Anterior cingulate cortex (tissue), 58 donors: ENCODE measurements at places on chromosomes 1 and 21.

- DNase-seq: no peak
These were observed 19.2 kb downstream of the AGPAT3 start for GRCh38 chr21:43884012-43884860.

GRCh38 chr1:111204201-111204982, 3.9 kb upstream of the DENND2D start:
- no peak for DNase-seq

DNA sequence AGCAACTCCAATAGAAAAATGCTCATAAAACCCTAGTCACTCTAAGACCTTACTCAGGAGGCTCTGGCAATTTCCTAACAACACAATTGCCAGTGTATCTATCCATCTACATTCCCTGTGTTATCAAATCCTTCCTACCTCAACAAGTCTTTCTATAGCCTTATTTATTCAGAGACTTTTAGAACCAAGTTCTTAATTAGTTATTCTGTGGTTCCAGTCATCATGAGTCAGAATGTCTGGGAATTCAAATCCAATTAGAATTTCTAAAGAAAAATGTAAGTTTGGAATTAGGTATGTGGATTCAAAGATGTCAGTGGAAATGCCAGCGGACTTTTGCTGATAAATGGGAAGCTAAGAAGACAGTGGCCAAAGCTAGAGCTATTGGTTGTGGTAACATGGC, 302.6 kb upstream of the C1orf87 start:
- no peak for DNase-seq

DNA sequence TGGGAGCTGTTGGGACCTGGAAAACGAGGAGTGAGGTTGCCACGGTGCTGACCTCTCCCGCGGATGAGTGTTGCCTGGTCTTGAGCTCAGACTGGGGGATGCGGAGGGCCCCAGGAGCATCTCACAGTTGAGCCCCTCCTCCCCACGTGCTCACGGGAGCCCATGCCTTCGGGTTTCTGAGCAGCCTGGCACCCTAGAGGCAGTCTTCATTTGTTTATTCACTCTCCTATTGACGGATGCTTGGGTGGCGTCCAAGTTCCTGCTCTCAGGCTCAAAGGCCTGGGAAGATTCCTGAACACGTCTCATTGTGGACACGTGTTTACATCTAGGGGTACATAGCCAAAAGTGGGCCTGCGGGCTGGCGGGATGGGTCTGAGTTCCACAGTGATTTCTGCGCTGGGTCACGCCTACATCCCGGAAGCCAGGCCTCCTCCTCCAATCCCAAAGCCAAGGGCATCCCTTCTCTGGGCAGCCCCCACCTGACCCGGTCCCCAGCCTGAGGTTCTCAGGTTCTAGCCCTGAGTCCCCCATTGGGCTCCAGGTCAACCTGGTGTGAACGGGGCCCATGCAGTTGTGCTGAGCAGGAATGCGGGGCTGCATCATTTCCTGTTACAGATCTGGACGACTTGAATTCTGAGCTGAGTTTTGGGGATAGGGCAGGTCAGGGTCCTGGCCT, 14.7 kb downstream of the WNT3A start:
- no peak for DNase-seq

DNA sequence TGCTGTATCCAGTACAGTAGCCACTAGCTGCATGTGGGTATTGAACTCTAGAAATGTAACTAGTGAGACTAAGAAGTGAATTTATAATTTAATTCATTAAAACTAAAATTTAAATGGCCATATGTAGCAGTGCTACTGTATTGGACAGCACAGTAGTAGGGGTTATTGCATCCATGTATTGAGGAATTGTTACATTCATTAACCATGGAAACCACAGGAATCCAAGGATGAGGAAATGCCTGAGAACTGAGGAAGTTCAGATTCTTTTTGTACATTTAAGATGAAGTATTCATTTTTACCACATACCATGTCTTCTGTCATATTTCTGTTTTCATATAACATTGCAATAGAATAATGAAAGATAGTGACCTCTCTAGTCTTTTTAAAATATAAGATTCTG, 2.6 kb downstream of the MTF2 start:
- DNase-seq: no peak

DNA sequence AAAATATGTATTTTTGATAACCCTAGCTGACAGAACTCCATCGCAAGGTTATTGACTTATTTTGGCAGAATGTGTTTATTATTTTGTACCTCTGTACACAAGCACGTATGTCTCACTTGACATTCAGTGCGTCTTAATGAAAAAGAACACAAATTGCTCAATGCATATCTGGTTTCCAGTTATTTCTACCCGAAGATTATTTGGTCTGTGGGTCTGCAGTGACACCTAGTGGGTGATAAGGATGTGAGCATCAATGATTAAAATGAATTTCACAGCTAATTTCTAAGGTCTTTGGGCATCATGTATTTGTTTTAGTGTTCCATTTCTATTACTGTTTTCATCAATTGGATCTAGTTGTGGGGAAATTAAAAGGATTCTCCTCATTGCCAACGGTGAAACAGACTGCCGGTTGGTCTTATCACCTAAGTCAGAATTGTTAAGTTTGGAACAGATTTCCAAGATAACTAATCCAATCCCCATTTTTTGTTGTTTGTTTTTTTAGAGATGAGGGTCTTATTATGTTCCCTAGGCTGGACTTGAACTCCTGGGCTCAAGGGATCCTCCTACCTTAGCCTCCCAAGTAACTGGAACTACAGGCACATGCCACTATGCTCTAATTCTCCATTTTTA, 13.9 kb downstream of the DDX20 start:
- DNase-seq: no peak

GRCh38 chr1:241638099-241638682, 2.0 kb downstream of the CHML start:
- no peak for DNase-seq

- no peak for DNase-seq
These were observed 21.4 kb downstream of the GNB1 start for GRCh38 chr1:1869469-1869868.

GRCh38 chr1:236734141-236734765, 48.0 kb downstream of the ACTN2 start:
- no peak for DNase-seq

DNA sequence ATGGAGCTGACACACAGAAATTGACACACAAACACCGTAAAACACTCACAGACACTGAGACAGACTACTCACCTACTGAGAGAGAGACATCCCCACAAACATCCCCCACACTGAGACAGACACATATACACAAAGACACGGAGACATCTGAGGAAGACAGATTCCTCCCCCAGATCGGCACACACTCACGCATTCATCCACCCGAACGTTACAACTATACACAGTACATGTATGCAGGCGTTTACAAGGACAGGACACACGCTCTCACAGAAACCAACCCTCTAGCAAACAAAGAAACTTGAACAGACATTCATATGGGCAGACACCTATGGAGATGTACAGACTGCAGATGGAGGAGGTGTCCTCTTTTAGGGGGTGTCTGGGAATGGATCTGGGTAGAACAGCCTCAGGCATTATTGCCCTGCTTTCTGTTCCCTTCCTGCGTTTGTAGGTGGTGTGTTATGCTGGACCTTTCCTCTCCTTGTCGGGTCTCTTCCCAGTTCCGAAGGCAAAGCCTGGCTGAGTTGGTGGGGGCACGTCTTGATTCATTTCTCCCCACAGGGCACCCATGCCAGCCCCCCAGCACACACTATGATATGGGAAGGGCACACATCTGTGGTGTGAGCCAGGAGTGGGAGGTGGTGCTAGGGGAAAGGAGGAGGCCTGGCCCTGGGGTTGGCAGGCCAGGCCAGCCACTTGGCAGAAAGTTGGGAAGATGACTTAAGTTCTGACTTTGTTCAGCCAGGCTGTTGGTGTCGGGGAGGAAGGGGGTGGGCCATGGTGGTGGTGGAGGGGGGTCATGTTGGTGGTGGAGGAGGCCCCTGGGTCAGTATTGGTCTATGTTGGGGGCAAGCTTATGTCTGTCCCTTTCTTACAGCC, 1.5 kb downstream of the KIRREL1 start:
- DNase-seq: no peak

GRCh38 chr1:114735479-114735878, 18.9 kb upstream of the NRAS start:
- DNase-seq: no peak

- no peak for DNase-seq
These were observed 41.7 kb upstream of the PTCH2 start for GRCh38 chr1:44884746-44885145.

DNA sequence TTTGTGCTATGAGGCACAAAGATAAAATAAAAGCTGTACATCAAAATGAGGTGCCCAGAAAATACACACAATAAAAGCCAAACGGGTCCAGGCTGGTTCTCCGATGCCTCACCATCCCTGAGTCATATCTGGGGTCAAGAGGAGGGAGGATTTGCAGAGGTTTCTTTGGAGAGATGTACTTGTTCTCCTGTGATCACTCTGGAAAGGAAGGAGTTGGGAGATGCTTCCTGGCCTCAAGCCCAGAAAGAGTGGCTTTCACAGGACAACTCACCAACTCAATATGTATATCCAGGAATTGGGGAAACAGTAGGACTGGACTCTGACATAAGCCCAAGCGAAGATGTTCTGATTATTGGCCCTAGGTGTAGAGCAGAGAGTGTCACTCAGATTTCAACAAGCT, 51.9 kb downstream of the DIPK1A start:
- no peak for DNase-seq

DNA sequence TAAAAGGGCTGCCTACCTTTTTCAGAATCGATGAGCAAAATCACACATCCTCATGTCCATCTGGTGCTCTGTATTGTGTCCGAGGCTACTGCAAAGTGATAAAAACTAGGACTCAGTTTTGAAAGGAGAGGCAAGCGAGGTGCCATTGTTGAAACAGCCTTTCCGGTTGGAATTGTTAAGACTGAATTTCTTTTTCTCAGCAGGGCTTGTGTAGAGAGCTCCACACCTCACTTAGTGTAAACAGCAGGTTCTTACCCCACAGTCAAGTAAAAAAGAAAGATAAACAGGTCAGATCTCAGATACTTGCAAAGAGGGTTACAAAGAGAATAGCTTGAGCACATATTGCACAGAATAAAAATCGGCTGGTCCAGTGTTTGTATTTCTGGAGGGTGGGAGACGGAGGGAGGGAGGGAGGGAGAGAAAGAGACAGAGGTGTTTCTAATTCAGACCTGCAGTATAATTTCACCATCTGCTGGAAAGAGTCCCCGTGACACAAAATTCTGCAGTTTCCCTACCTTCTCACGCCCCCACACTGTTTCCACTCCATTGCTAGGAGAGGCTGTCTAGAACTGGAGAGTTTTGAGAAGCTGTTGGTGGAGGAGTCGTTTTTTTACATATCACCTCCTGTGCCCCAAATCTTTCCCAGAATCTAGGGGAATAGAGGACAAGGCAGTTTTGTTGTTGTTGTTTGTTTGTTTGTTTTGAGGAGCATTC, 82.5 kb downstream of the EDEM3 start:
- no peak for DNase-seq

DNA sequence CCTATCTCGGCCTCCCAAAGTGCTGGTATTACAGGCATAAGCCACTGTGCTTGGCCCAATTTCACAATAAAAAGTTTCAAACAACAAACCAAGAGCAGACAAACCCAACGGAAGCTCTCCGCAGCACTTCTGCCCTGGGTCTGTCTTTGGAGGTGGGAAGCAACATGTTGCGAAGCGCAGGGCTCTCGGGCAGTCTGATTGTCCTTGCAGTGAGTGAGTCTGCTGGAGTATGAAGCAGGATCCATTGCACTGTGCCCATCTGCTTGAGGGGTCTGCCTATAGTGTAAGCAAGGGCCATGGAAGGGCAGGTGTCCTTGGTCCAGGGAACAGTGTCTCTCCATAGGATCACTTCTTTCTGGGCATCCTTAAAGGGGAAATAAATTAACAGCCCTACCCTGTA, 14.6 kb upstream of the PARP1 start:
- DNase-seq: no peak

- DNase-seq: no peak
These were observed 4.7 kb upstream of the THEM5 start for GRCh38 chr1:151858030-151858746.

DNA sequence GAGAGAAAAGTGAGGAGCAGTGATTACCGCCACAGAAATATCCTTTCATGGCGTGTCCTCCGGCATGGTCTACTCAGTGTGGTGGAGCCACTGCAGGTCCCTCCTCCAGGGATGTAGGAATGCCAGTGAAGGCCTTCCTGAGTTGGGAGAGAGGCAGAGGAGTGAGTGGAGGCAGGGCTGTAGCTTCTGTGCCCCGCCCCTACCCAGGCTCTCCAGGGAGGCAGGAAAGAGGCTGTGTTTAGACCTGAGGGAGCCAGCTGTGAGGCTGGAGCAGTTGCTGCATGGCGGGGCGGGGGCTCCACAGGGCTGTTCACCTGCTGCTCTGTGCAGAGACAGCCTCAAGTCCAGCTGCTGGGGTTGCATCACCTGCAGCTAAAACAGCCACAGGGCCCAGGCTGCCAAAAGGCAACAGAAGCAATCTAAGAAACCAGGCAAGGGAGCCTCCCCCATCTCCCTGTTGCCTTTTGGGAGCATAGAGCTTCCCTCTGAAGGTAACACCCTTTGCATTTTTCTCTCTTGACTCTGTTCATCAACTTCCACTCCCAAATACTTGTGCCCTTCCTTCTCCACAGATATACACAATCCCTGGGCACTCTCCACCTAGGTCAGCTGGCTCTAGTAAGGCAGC, 801 bp upstream of the ANXA9 start:
- no peak for DNase-seq

DNA sequence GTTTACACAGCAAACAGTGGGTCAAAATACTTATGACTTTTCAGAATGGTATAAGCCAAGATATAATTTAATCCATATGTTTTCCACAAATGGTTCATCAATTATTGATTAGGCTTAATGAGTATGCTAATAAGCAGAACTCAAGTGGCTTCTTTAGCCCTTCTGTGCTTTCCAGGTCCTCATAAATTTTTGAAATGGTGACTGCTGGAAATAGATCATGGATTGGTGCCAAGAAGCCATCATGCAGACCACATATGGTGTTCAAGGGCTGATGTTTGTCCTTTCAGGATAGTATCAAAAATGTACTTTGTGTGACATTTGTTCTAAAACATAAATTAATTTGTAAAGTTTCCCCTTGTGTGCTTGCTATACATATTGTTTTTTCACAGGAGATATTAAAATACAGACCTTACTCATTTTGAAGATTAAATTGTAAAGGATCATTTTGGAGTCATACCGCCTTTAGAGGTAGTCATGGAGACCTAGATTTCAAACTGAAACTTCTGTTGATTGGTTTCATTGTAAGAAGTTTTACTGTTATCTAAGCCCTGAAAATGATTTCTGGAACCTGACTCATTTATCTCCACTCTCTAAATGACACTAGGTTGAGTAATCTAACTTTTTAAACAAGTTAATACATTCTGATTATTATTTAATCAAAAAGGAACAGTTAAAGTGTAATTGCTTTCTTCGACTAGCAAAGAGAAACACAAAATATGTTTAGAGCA, 507.9 kb downstream of the PLA2G4A start:
- DNase-seq: no peak

GRCh38 chr1:40625076-40625475, 40.4 kb downstream of the RIMS3 start:
- no peak for DNase-seq
